NCI-H774 (cell line): ENCODE measurements at places on chromosomes 2 and 18.
A peak's percentile ranks its signal among the peaks of the same experiment; 100 is the strongest.

GRCh38 chr18:31101183-31102024 is 817 bp downstream of the DSC2 start:
- peak; percentile 21 for DNase-seq

GRCh38 chr18:23712445-23712844 is 23.2 kb downstream of the LAMA3 start:
- no peak for DNase-seq

GRCh38 chr2:238238766-238239542 is 884 bp downstream of the HES6 start:
- peak; percentile 65 for DNase-seq

- DNase-seq = peak; percentile 44
Measured at GRCh38 chr2:158034198-158034866, 67.3 kb upstream of the UPP2 start.

DNA sequence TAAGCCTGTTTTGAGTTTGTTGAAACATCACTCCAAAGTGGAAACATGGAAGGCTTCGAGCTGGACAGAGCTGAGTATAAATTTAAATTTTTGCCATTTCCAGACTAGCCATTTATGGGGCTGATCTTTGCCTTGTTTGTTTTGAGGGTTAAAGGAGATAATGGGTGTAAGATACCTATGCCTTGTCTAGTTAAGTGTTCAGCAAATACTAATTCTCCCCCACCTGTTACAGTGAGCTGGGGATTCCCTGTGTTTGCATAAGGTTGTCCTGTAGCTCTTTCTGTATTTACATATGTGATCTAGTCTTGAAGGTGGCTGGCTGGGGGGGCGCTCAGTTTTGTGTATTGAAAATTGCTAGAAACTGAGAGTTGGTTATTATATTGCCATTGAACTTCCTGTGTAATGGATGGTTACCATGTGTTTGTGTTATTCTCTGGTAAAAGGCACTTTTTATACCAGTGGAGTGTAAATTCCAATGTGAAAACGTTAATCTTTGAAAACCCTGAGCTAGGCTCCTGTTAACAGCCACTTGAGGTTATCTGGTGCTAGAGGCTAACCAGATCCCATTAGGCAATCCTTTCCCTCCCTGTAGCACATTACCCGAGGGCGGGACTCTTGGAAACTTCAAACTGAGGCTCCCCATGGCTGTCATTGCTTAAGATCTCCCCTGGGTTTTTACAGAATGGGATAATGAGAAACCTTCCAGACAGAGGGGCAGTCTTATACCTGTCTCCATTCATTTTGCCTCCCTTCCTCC is 26.7 kb downstream of the TANC1 start:
- no peak for DNase-seq

GRCh38 chr2:30514848-30515435 is 67.9 kb downstream of the LCLAT1 start:
- DNase-seq = no peak

DNA sequence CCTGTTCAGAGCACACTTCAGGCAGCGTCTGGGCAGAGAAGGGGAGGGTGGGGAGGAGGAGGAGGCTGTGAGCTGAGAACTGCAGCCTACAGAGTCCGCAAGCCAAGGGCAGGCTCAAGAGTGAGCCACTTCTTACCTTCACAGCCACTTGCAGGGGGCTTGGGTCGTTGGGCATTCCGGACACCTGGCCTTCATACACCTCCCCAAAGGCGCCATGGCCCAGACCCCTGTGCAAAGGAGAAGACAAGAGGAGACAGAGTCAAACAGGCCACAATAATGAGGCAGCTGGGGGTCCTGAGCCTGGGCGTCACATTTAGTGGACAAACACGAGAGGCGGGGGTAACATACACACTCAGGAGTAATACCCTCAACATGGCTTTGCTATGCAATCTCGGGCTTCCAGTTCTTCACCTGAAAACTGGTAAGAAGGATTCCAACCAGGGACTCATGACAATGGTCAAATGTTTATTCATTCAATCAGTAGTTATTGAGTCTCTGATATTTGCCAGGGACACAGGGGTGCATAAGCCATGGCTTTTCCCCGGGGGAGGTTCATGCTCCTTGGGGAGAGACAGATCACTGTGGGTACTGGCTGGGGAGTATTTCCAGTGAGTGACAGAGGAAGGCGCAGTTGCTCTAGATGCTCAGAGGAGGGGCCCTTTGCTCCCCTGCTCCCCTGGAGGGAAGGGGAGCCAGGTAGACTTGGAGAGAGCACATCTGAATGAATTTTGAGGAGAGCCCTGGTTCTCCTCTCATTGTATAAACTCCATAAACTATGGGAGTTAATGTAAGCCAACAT is 107.4 kb downstream of the CLIP4 start:
- no peak for DNase-seq

- no peak for DNase-seq
Measured at GRCh38 chr18:9950289-9951016, 36.6 kb downstream of the VAPA start.
